ENCODE measurements at places on chromosomes 6 and 20.

- no peak for DNase-seq
Observed at GRCh38 chr6:145241039-145241438, 494.3 kb downstream of the EPM2A start.

- no peak for DNase-seq
Observed at GRCh38 chr6:48449002-48449401, 338.0 kb upstream of the PTCHD4 start.

DNA sequence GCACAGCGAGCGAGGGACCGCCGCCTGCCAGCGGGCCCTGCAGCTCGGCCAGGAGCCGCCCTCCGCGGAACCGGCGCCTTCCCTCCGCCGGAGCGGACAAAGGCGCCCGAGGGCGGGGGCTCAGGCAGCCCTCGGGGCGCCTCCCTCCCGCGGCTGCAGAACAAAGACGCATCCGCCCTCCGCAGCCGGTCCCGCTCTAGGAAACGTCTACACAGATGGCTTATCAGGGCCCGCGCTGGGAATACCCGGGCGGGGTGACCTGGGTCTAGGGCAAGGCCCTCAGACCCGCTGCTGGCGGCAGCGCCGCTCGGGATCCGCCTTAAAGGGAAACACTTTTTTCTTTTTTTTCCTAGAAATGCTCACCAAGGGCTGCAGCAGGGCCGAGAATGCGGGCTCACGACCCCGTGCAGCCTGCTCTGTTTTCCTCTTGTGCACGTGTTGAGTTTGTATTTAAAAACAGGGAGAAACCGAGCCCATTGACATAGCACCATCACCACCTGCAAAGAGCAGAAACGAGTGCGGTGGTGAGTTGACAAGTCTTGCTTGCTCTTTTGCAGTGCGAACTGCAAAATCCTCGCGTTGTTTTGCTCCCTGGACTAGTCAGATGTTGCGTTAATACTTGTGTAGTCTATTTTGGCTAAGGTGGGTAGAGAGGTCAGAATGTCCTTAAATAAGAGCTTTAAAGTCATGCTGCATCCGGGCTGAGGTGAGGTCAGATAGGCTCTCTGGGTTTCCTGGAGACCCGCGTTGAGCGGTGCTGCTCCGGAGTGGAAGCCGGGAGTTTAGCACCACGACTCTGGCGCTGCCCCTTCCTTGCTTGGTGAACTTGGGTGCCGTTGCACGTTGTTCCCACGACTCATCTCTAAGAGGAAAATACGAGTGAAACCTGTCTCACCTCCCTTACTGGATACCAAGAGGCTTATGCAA is 1.1 kb upstream of the RPS6KA2 start:
- peak; percentile 48 for DNase-seq

DNA sequence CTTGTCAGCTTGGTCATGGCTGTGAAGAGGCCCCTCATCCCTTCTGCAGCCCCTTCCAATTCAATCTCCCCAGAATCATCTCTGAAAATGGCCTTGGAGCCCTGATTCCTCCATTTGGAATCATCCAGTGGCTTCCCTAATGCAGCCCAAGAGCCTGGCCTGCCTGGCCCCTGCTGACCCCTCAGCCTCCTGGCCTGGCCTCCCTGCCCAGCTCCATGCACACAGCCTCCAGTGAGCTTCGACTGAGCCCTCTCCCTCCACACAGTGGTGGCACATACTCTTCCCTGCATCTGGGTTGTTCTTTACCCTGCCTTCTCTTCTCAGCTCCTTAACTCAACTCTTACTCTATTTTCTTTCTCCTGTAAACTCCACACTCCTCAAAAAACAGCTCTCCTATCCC is 120.9 kb downstream of the ANKRD60 start:
- DNase-seq = no peak

- no peak for DNase-seq
Observed at GRCh38 chr6:144675231-144675861, 390.2 kb downstream of the UTRN start.

- DNase-seq = no peak
Observed at GRCh38 chr6:3085074-3085473, 16.8 kb downstream of the RIPK1 start.

- DNase-seq = no peak
Observed at GRCh38 chr6:114862819-114863218, 520.0 kb upstream of the HS3ST5 start.

- no peak for DNase-seq
Observed at GRCh38 chr6:17881085-17881858, 106.2 kb downstream of the KIF13A start.

DNA sequence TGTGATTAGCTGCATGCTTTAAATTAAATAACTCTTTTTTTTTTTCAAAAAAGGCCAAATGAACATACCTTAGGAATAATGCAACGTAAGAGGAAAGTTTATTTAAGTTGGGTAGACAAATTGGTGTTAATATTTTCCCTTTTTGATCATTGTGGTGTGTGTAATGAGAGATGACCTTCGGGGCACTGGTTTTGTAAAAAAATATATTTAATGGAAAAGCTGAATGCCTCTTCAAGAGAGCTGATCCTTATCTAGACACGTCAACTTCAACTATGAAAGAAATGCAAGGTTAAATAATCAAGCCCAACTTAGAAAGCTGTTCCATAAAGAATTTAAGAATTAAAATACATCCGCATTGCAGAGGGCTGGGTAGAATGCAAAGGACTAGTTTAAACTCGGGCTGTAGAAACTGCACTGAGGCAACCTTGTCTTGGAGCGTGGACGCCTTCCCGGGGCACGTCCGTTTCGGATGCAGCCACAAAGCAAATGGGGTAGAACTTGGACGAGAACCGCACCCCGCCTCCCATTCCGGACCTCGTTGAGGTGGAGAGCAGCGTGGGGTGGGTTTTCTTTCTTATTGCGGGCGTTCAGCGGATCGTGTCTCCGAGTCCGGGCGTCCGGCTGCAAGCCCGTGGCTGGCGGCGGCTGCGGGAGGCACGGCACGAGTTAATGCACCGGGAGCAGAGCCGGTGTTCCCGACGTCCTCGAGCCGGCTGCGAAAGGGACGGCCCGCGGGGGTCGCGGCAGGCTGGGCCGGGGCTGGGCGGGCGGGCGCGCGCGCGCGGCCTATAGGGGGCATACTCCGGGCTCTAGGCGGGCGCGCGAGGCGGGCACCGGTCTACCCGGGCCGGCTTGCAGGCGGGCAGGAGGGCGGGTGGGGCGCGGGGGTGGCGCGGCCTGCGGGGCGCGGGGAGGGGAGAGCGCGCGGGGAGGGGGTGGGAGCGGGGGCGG is 1.9 kb downstream of the JARID2 start:
- peak; percentile 69 for DNase-seq

DNA sequence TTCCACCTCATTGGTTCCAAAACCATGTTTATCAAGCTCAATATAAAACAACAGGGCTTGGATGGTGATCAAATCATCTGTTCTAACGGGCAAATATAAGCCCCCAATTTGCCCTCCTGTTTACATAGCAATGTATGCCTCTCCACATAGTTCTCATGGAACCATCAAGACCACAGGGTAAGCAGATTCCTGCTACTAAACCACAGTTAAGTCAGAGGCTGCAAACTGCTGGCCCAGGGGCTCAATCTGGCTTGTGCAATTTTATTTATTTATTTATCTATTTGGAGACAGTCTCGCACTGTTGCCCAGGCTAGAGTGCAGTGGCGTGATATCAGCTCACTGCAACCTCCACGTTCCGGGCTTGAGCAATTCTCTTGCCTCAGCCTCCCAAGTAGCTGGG is 18.9 kb upstream of the MTHFD1L start:
- no peak for DNase-seq

DNA sequence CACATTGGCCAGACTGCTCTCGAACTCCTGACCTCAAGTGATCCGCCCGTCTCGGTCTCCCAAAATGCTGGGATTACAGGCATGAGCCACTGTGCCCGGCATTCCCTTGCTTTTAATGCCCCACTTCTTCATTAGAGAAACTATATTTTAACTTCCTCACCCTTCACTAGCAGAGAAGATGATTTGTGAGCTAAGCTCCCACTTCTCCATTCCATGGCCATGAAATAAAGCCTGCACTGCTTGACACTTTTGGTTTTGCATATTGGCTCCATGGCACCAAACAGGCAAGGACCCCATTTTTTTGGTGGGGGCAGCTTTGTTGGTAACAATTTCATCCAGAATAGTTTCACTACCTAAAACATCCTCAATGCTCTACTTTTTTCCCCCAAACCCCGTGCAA is 145.3 kb downstream of the TFAP2B start:
- no peak for DNase-seq

DNA sequence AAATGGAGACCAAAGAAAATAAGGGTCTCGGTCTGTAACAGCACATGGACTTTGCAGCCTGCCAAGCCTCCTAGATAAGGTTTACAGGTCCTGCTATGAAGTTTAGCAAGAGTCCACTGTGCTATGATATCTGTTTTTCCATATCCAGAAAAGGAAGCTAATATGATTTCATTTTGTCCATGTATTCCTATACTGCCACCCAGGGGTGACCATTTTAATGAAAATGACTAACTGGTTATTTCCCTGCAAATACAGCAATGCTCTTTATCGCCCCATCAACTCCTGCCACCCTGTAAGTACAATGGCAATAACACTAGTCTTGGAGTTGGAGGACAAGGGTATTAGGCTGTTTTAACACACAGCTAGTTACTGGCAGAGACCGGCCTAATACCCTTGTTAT is 115.2 kb upstream of the GLP1R start:
- peak; percentile 29 for DNase-seq

GRCh38 chr6:109434456-109434855 is 6.0 kb downstream of the PPIL6 start:
- no peak for DNase-seq

- DNase-seq = no peak
Observed at GRCh38 chr6:169825558-169826225, 74.3 kb downstream of the ERMARD start.

- DNase-seq = no peak
Observed at GRCh38 chr6:90118581-90118980, 178.1 kb downstream of the BACH2 start.

GRCh38 chr20:10376270-10377075 is 57.5 kb downstream of the MKKS start:
- no peak for DNase-seq

GRCh38 chr20:45358282-45359068 is 4.5 kb upstream of the SYS1 start:
- no peak for DNase-seq

- DNase-seq = no peak
Observed at GRCh38 chr6:121242386-121242785, 91.9 kb downstream of the TBC1D32 start.

DNA sequence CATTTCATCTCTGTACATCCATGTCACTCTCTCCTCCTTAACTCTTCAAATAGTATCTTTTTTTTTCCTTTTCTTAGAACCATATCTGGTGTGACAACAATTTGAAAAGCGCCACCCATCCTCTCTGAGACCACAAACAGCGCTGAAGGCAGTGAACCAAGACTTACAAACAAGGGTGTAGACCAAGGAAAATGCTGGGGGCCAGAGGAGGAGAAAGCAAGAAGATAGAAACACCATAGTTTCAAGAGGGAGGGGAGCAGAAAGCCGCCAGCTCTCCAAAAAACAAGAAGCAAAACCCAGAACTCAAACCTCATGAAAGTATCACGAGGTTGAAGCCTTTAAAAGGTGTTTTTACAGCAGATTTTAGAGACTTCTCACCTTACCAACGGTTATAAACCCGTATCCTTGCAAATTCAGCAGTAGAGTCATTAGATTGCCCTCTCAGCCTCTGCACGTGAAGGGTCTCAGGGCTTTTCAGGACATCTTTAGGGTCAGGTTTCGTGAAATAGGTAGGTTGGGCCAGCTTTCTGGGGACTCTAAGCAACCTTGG is 13.3 kb upstream of the RIPOR2 start:
- no peak for DNase-seq

DNA sequence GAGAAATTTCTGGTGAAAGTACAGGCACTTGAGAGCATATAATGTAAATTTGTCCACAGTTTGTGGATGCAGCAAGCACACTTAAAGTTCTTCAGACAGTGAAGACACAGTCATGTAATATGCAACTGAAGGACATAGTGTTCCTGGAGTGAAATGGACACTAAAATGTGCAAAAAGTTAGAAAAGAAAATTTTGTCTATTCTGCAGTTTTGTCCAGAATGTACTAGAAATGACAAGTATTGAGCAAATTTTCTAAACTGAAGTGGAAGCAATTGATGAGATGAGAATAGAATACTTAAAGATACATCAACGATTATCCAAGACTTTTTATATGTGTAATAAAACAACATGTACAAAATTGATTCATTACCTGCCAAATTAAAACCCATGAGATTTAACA is 647.0 kb upstream of the IMPG1 start:
- DNase-seq = no peak

Measured in 8988T (cell line).